ENCODE measurements at places on chromosomes 2 and 18.

DNA sequence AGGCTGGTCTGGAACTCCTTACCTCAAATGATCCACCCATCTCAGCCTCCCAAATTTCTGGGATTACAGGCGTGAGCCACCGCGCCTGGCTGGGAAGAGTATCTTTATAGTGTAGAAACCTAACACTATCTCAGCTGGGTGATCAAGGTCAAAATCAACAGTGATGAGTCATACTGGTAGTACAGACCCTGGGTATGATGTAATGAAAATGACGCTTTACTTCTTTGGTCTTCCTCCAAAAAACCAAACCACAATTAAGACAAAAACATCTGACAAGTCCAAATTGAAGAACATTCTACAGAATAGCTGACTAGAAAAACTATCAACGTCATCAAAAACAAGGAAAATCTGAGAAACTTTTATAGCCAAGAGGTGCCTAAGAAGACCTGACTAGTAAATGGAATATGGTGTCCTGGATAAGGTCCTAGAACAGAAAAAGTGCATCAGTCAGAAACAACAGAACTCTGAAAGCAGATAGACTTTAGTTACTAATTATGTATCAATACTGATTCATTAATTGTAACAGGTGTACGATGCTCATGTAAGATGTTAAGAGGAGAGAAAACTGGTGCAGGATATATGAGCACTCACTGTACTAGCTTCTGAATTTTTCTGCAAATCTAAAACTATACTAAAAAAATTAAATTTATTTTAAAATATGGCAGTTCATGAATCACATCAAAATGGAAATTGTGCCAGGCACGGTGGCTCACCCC lies 25.4 kb downstream of the PDCL3 start:
- no peak for DNase-seq

DNA sequence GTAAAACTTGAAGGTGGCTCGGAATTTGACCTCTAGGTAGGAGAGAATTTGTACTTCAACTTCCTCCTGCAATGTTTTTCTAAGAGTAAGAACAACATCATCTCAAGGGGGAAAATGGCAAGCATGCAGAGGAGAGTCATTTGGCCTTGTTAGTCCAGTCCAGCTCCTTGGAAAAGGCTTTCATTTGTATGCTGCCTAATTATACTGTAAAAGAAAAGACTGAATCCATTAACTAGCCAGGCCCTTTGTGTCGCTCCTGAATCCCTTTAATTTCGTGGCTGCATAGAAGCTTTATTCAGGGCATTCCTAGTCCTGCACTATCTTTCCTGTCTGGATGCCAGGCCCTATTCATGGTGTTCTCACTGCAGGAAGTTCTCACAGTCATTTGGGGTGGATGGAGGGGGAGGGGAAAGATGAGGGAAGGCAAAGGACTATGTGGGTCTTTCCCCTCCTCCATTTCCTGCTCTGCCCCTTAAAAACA lies 36.0 kb downstream of the PHLPP1 start:
- DNase-seq: no peak

GRCh38 chr2:177282181-177282641 lies 17.7 kb upstream of the NFE2L2 start:
- DNase-seq: no peak

DNA sequence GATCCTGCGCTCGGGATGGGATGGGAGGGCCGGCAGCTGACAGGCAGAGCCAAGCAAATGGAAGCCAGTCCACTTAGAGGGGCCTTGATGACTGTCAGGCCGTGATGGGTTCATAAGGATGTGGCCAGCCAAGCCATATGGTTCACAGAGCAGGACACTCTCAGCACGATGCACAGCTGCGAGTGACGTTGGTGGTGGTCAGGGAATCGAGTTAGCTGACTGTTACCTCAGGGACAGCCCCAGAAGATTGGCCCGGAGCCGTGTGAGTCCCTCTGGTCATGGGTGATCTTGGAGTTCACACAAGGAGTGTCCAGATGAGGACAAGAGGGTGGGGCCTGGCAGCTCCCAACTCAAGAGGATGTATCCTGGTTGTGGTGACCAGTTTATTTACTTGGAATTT lies 70.2 kb downstream of the TPGS2 start:
- no peak for DNase-seq

DNA sequence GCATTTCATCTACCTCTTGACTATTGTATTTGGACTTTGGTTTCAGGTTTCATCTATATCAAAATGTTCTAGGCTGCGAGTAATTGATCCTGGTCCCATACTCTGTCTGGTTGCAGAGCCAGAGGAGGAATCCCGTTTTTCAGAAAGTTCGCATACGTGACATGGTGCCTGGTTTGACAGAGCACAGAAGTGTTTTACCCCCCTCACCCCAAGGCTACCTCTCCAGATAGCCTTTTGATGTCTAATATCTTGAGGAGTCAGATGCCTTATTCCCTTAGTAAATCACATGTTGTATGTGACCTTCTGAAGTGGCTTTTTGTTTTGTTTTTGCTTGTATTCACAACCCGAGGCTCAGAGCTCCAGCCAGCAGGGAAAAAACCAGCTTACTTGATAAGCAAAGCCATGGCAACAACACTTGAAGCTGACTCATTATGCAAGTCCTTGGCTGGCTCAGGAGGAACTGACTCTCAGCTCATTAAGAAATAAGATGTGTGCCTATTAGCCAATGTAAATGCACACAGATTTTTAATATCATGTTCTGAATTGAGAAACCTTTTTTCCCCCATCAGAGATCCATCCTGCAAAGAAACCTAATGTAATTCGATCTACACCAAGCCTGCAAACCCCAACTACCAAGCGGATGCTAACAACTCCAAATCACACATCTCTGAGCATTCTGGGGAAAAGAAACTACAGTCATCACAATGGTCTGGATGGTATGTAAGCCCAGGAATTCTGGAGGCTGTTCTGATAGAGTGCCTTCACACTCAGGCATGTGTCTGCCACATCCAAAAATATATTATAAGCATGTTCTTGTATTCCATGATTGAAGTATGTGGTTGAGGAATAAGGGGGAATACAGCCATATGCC lies 41.4 kb downstream of the OXER1 start:
- DNase-seq: no peak

DNA sequence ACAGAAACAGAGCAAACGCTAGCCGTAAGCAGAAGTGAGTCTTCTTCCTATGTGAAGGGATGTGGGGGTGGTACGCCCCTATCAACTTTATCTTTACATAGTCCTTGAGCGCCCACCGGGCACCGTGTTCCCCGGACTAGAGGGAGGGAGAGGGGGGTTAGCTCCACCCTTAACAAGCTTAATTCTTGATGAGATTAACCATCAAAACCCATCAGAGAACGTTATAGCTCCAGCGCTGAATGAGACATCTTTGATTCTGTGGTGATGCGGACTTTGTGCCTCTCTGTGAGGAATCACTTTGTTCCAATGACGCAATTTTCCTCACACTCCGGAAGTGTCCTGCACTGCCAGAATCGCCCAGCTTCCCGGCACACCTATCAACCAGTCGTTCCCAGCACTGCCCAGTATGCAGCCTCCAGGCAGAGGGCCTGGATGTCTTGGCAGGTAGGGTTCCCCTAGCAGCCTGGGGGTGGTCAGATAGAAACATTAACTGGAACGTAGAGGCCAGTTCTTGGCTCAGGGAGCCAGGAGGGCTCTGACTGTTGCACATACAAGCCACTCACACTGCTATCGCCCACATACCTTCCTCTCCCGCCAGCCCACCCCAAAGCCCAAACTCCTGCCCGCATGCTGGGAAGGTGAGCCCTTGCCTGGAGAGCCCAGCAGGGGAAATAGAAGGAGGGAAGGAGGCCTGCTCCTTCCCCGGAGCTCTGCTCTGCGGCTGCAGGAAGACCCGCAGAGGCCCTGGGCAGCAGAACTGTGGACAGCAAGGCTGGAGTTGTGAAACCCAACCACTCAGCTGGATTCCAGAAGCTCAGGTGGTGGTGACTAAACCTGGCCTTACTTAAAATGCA lies 1.9 kb upstream of the ODC1 start:
- no peak for DNase-seq

DNA sequence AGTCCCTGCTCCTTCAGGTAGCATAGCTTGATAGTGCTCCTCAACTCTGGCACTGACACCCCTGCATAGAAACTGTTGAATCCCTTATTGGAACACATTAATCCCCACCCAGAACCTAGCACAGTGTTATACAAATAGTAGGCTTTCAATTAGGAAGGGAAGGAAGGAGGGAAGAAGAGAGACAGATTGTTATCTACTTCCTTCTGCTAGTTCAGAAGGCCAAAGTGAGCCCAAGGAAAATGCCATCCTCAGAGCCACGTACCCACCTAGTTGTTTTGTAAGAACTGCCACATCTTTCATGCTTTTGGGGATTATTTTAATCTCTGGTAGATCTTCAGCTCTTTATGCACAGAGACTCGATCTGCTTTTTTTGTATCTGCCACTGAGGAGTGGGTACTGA lies 75.1 kb downstream of the CLHC1 start:
- no peak for DNase-seq

DNA sequence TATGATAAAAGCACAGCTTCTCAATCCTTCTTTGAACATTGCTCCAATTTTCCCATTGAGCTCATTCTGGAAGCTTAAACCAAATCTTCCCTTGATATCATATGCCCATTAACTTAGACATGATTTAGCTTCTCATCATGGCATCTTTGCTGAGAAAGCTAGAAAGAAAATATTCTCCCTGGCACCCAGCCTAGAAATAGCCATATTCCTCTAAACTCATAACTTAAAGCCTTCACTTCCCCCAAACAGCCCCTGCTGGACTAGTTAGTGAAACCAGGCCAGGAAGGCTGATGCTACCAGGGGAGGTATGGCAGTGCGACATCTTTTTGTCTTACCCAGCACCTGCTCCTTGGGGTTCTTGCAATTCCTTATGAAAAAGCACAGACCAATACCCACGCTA lies 4.3 kb downstream of the AAK1 start:
- no peak for DNase-seq

DNA sequence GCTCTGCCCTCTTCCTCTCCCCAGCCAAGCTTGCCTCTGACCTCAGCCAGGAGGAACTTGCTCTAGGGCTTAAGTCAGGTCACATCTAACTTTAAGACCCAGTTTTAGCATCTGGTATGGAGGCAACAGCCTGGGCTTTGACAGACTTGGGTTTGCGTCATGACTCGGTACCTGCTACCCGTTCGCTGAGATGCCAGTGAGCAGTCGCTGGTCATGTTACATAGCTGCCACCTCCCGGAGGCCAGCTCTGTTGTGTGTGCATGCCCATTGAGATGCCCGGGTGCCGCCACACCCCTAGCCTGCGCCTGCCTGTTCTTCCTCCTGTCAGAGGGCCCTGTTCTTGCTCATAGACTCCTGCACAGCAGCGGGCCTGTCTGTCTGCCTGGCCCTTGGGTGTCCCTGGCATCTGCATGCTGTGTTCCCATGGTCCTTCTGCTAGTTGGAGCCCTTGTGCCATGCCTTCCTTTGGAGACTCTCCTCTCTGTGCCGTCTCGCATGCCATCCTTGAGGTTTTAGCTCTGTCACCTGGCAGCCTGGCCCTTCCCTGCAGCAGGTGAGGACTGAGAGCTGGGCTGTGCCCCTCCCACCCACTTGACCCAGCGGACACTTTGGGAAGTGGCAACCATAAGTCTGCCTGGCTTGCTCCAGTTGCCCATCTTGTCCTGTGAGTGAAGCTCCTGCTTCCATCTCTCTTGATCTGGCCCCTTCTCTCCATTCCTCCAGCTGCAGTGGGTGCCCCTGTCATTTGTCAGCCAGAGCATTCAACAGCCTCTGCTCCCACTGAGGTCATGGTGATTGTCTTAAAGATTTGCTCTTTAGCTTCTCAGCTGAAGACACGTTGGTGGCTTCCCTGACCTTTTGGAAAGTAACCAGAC lies 24.9 kb downstream of the ASAP2 start:
- no peak for DNase-seq

- no peak for DNase-seq
Observed at GRCh38 chr18:36264283-36264682, 33.2 kb upstream of the FHOD3 start.

GRCh38 chr2:109128616-109129355 lies at the start of gene SH3RF3:
Gene SH3RF3, plus strand, starts transcription at chr2:109129205.
- no peak for DNase-seq

DNA sequence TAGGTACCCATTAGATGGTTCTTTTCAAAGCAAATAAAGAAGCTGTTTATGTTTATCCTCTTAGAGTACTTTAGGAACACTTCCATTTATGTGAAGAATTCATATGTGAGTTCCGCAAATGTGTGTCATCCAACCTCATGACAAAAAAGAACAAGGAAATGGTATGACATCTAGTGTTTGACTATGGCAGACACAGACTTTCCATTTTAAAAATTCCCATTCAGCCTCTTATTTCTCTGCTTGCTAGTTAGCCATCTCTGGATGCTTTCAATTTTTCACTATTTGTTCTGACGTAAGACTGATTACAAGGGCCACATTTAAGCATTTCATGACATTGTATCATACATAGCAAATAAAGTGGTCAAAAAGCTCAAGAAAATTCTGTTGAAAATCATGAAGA lies 103.0 kb downstream of the ZAP70 start:
- no peak for DNase-seq

DNA sequence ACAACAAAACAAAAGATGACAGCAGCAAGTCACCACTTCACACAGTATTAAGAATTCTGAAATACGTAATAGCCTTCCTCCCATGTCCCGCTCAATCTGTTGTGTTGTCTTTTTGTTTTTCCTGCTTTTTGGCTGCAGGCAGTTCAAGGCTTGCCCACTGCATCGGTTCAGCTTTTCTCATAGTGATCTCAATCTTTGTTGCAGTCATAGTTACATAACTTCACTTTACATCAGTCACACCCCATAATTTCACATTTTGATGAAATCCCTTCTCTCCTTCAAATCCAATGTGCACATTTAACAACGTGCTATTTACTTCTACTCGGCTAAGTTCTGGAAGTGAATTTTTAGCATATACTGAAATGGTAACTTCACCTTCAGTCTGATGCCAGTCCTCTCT lies 33.8 kb upstream of the HAAO start:
- DNase-seq: no peak

GRCh38 chr2:127585270-127585807 lies 49.9 kb downstream of the MYO7B start:
- DNase-seq: no peak

DNA sequence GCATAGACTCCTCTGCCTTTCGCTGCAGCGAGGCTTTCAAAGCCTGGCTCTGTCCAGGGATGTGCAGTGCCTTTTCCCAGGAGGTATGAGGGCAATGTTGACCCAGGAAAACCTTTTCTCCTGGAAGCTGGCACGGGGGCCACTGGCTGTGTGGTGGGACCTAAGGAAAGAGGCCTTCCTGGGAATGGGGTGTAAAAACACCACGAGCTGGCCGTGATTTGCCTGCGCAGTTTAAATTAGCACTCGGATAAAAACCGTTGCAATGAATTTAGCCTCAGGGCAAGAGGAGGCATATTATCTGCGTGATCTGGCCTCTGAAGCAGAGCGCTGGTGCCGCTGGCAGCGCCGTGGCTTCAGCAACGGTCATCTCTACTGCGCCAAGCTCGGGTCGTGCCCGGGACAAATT lies 3.0 kb downstream of the OSR1 start:
- no peak for DNase-seq
